Left forelimb (tissue), 1 donor: ENCODE measurements at places on chromosomes 4 and X.

DNA sequence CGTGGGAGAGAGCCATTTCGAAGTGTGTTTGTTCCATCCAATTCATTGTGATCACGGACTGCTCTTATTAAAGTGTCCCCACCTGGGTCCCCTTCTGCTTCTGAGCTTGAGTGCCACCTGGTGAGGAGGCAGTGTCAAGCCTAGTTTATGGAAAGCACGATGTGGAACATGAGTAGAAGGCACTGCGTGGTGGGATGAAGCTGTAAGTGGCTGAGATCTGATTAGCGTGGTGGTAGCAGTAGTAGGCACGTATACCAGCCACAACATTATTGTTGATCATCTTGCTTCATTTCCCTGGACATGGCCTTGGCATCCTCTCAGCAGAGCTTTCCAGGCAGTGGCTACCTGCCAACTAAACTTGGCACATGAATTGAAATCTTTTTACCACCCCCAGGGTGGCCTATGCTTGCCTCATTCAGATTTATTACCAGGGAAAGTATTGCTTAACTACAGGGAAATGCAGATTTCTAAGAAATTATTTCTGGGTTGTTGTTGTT lies 46.4 kb downstream of the GPAT3 start:
- no peak for DNase-seq

DNA sequence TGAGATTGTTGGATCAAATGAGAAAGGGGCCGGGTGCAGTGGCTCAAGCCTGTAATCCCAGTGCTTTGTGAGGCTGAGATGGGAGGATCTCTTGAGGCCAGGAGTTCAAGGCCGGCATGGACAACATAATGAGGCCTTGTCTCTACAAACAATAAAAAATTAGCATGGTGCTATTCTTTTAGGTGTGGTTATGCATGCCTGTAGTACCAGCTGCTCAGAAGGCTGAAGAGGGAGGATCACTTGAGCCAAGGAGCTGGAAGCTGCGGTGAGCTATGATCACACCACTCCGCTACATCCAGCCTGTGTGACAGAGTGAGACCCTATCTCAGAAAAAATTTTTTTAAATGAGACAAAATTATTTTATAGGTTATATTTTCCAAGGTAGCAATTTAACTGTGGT lies 49.7 kb upstream of the TMEM150C start:
- no peak for DNase-seq

- no peak for DNase-seq
Measured at GRCh38 chr4:158161551-158162354, 11.1 kb downstream of the GASK1B start.

GRCh38 chr4:184012937-184013336 lies 107.8 kb downstream of the STOX2 start:
- DNase-seq, result no peak

- no peak for DNase-seq
Measured at GRCh38 chrX:24020306-24020876, 6.6 kb downstream of the KLHL15 start.

- no peak for DNase-seq
Measured at GRCh38 chr4:8525383-8526120, 54.6 kb upstream of the GPR78 start.

DNA sequence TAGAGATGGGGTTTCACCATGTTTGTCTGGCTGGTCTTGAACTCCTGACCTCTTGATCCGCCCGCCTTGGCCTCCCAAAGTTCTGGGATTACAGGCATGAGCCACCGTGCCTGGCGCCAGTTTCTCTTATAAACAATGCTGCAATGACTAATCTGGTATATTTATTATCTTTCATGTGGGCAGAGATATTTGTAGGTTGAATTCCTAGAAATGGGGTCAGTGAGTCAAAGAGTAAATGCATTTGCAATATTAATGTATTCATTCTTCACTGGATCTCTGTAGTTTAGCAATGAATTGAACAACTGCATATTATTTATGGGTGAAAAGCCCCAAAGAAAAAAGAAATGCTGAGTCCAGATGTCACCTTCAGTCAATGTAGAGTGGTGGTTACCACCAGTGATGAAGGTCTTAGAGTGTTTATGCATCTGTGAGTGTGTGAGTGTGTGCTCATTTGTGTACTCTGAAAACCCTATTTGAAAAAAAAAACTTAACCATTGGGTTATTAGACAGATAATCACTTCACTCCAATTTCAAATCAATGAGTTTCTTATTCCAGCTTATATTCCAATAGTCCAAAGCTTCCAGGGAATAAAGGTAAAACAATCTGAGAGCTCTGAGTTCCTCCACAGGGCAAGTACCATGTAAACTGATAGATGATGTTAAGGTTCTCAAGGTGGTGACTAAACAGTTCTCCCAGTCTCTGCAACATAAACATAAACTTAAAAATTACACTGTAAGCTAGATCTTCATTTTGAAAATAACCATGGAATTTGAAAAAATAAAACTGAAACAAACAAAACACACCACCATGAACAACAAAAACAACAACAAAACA lies 22.6 kb upstream of the CD38 start:
- DNase-seq, result no peak

- no peak for DNase-seq
Measured at GRCh38 chrX:77446908-77447652, at the start of gene FGF16. Gene FGF16, plus strand, starts transcription at chrX:77447389. Its CDS starts 286 bp downstream, at chrX:77447675.

DNA sequence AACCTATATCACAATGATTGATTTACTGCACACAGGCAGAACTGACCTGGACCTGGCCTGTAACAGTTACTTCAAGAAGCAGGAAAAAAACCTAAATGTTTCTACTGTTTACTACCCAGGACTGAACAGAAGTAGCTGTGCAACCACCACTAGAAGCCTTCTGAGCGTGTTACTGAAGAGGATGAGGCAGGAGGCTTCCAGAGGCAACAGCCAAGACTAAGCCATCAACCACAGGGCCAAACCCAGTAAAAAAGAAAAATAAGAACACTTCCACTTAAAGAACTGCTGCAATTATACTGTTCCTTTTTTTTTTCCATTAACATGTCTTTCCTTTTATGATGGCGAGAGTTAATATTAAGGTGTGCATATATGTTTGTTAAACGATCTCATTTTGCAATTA lies 29.4 kb upstream of the TTC29 start:
- DNase-seq, result no peak

DNA sequence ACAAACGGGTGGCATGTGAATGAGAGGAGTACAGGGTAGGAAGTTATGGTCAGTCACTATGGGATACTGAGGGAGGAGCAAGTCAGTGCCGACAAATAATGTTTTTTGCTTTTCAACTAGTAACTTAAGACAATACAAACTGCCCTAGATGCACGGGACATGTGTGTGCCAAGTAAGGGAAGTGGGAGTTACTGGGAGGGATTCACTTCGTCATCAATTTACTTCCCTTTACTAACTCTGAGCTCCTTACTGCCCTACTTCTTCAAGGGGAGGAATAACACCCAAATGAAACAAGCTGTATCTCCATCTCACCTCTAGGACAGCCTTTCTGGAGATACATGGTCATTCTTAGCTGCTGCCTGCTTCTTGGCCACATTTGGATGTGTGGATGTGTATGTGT lies 97.7 kb downstream of the DGKK start:
- DNase-seq, result no peak
